Posterior cingulate gyrus (tissue), 11 donors: ENCODE measurements at places on chromosomes 11 and 22.

DNA sequence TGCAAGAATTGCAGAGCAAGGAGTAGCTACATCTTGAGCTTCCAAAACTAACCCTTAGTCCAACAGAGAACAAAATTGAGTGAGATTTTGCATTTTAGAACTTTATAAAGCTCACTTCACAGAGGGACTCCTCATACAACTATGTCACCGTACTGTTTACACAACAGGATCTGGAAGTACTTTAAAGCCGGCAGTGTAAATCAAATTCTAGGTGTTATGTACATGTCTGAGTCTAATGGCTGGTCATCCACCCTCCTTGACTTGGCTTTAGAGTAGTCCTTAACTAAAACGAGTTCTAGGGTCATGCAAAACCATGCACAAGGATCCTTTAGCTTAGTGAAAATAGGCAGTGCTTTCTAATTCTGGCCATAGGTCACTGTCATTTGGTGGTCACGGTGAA lies 23.5 kb downstream of the IRAG1 start:
- DNase-seq: no peak

- DNase-seq: no peak
Observed at GRCh38 chr22:39915295-39915726, 14.4 kb downstream of the GRAP2 start.

DNA sequence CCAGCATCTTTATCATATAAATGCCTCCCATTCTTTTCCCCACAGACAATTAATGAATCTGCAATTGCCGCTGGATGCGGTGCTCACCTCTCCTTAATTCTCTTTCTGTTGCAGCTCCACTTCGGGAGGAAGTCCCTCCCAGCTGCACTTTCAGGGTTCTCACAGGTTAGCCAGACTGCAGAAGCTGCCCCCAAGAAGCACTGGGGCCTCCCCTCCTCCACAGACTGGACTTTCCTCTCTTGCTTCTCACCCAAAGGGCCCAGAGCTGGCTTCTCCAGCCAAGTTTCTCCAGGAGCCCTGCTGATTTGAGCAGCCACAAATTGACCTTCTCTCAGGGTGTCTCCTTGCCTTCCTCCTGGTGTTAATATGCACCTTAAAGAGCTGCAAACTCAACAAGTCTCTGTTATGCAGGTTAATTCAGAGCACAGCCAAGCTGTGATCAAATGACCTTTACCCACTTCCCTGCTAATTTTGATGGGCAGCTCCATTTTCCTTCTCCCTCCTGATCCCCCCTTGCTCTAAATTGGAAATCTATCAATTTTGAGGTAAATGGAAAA lies 298.9 kb downstream of the BUD13 start:
- DNase-seq: no peak

GRCh38 chr22:19997561-19998231 lies 18.9 kb downstream of the ARVCF start:
- DNase-seq: peak; percentile 68

DNA sequence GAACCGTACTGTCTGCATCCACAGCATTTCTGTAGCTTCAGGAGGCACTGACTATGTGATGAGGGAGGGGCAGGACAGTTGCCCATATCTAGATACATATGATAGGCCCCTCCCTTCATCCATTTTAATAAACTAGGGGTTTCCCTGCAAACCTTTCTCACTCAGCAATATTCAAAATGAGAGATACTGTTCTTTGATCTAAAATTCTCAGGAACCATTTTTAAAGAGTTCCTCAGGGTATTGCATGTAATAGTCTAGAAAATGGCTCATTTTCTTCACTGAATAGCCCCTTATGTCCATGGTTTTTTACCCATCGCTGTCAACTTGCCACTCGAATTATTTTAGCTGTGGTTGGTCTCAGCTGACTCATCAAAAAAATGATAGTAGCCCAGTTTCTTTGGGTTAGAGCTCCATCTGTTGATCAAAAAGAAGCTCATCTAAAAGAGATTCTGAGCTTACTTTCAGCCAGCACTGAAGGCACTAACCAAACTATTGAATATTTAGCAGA lies 37.0 kb upstream of the DNAJB7 start:
- no peak for DNase-seq

DNA sequence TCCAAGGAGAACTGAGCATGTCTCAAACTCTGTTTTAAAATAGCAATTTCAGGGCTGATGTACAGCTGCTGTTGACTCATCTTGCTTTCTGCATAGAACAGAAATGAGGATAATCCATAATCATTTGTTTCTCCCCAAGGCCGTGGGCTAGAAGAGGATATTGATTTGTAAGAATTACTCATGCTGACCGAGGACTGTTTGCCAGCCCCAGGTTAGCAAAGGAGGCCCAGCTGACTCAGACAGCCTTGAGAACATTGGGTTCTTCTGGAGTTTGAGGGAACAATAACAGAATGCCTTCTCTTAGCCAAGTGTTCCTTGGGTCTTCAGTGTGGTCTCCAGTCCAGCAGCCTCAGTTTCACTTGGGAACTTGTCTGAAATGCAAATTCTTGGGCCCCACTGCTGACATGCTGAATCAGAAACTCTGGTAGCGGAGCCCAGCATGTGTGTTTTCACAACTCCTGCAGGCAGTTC lies 92.0 kb downstream of the ZC3H12C start:
- no peak for DNase-seq

DNA sequence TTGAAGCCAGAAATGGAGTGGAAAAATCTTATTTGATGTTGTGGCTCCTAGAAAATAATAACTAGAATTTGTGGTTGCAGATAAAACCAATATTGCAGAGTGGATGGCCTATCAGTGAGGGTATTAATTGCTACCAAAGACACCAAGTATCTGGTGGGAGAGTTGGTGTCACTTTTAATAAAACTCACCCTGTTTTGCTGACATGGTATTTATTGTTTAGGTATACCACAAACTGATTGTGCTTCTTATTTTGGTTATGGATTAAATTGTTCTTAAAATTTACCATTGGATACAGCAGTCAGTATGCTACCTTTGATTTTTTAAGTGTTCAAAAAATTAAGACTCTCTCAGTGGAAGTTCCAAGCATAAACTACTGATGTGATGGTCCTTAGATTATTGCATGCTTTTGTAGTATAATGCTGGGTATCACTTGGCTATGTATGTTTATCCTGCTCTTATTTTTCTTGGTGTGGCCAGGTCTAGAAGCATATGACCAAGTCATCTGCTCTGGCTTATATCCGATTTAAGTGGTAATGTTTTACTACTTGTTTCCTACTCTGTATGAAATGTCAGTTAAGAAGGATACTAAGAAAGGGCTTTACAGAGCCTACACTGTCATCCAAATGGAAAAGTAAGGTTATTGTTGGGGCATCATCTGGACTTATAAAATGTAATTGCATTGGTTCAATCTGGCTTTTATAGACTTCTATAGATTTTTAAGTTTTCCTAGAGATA lies 101.6 kb downstream of the ARHGAP42 start:
- no peak for DNase-seq

- DNase-seq: peak; percentile 74
Observed at GRCh38 chr22:23504516-23504915, 75.6 kb downstream of the IGLL1 start.

GRCh38 chr11:78798663-78799062 lies 224.0 kb upstream of the NARS2 start:
- peak; percentile 57 for DNase-seq

- DNase-seq: no peak
Observed at GRCh38 chr11:40514124-40514523, 945.3 kb downstream of the LRRC4C start.

- DNase-seq: no peak
Observed at GRCh38 chr11:111934306-111934705, 2.8 kb upstream of the DIXDC1 start.

DNA sequence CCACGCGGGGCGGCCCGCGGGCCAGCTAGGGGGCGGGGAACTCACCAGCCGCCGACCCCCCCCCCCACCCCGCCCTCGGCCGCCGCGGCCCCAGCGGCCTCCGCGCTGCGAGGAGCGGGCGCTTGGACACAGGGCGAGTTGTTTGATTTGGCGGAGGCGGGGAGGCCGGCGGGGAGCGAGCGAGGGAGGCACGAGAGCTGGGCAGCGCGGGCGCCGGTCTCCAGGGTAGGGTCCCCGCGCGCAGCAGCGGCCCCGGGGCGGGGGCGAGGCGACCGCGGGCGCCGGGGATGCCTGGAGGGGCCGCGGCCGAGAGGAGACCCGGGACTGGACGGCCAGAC lies 64.4 kb downstream of the NAV2 start:
- no peak for DNase-seq

GRCh38 chr11:131885431-131885830 lies 515.0 kb downstream of the NTM start:
- no peak for DNase-seq

DNA sequence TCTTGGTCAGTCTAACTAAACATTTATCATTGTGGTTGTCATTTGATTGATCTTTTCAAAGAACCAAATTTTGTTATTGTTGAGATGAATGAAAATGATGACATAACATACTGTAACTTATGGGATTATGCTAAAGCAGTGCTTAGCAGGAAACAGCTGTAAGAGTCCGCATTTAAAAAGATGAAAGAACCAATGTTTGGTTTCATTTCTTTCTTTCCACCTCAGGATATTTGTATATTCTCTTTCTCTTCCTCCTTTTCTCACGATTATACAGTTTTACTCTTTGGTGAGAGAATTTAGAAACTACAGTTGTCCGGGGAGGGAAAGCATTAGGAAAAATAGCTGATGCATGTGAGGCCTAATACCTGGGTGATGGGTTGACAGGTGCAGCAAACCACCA lies 23.1 kb downstream of the PIH1D2 start:
- no peak for DNase-seq

- no peak for DNase-seq
Observed at GRCh38 chr11:72824811-72825505, 10.7 kb downstream of the ATG16L2 start.

GRCh38 chr11:2392241-2392959 lies 8.2 kb upstream of the TSSC4 start:
- no peak for DNase-seq
